ENCODE measurements at places on chromosomes 7 and 10. TPM values are rescaled to one million over a fixed set of nuclear protein-coding genes. Genes with fewer than 3 reads are reported as not detected.

DNA sequence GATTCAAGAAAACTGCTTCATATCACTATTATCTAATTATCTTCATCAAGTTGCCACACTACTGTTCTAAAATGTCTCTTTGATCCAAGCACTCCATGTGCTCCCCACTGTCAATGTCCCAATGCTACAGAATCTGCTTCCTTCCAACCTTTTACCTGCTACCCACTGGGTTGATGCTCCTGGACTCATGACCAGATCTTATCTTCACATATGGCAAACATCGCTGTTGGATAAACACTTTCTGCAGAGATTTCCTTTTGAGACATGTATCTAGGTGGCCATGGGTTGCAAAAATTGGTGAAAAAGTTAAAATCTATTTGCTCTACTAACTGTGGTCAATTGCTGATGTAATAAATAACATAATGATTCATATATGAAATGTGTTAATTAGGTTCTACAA, 24.5 kb upstream of the SEMA3C start:
- DNase-seq, result no peak

DNA sequence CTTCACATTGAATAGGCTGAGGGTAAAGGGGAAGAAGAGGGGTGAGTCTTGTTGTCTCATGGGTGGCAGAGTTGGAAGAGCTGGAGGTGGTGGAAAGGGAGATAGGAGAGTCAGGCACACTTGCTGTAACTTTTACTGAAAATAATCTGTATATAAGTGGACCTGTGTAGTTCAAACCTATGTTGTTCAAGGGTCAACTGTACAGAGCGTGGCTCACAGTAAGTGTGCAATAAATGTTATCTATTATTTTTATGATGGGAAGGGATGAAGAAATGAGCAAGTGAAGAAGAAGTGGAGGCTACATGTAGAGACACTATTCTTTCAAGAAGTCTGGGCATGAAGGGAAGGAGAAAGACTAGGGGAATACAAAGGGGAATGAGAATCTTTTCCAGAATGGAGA, 71.5 kb upstream of the FAM133B start:
- no peak for DNase-seq

- no peak for DNase-seq
Measured at GRCh38 chr7:5491251-5492019, 67.8 kb upstream of the TNRC18 start.

GRCh38 chr10:24343686-24344085, 134.7 kb downstream of the KIAA1217 start:
- no peak for DNase-seq

DNA sequence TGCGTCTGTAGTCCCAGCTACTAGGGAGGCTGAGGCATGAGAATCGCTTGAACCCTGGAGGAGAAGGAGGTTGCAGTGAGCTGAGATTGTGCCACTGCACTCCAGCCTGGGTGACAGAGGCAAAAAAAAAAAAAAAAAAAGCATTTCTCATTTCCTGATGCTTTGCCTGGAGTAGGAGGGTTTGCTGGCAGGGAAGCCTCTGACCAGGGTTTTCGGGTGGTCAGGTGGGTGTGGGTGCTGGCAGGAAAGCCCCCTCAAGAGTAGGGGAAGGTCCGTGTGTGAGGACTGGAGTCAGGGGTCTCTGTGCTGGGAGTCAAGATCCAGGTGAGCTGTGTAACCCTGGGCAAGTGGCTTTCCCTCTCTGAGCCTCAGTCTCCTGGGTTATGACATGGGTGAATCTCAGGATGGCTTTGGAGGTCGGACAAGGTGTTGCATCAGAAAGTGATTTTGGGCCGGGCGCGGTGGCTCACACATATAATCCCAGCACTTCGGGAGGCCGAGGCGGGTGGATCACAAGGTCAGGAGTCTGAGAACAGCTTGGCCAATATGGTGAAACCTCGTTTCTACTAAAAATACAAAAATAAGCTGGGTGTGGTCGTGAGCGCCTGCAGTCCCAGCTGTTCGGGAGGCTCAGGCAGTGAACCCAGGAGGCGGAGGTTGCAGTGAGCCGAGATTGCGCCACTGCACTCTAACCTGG, 3.2 kb downstream of the AMZ1 start:
- no peak for DNase-seq

- DNase-seq, result no peak
Measured at GRCh38 chr10:122878799-122879338, 512 bp downstream of the FAM24B start.

- DNase-seq, result no peak
Measured at GRCh38 chr7:1536743-1537534, 6.4 kb downstream of the MAFK start.

GRCh38 chr10:88544140-88544870, 38.8 kb downstream of the RNLS start:
- no peak for DNase-seq

- DNase-seq, result no peak
Measured at GRCh38 chr10:80152820-80153219, 20.3 kb downstream of the PLAC9 start.

DNA sequence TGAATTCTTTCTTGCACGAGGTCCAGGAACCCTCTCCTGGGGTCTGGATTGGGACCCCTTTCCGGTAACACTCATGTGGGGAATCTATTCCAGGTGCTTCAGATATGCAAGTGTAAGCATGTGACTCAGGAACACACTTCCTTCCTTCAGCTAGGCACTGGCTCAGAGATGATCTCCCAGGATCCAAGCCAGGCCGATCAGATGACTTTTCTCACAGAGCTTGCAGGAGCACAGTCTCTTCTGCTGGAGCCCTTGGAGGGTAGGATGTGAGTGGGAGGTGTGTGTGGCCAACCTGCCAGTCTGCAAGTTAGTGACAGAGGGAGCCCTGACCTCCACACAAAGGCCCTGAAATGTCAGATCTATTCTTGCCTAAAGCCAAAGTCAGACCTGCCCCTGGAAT, 108.3 kb downstream of the CPXM2 start:
- DNase-seq, result no peak

DNA sequence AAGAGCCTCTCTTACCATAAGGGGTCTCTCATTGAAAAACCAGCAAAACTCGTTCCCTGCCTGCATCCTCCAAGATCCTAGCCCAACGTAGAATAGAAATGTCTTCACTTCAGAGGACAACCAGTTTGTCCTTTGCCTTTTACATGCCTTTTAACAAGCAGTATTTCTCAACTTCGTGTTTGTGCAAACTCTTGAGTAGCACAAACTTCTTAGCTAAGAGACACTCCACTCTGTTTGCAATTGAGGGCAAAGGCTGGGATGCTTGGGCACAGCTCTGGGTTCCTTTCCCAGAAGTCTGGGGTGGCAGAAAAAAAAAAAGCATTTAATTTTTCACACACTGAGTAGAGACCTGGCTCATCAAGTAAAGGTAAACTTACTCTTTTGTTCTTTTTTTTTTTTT, 19.5 kb upstream of the KCTD7 start:
- no peak for DNase-seq

DNA sequence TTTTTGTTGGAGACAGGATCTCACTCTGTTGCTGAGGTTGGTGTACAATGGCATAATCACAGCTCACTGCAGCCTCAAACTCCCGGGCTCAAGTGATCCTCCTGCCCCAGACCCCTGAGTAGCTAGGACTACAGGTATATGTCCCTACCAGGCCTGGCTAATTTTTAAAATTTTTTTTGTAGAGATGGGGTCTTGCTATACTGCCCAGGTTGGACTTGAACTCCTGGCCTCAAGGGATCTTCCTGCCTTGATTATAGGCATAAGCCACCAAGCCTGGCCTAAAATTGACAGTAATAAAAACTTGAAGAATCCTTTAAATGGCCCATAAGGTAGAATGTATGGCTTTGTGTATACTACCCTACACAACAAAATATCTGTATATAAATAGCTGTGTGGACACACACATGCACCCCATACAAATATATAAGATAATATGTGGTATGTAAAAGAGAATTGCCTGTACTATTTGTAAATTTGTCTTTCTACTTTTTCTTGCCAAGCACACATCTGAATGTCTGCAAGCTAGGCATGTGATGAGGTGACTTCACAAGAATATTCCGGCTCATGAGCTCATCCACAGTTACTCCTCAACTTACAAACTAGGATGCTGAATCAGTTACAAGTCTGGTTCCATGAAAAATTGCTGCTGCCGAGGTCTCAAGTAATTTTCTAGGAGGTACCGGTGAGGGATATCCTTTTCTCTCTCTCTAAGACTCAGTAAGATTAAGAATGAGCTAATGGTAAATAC, 26.6 kb downstream of the POLR3A start:
- DNase-seq, result no peak

DNA sequence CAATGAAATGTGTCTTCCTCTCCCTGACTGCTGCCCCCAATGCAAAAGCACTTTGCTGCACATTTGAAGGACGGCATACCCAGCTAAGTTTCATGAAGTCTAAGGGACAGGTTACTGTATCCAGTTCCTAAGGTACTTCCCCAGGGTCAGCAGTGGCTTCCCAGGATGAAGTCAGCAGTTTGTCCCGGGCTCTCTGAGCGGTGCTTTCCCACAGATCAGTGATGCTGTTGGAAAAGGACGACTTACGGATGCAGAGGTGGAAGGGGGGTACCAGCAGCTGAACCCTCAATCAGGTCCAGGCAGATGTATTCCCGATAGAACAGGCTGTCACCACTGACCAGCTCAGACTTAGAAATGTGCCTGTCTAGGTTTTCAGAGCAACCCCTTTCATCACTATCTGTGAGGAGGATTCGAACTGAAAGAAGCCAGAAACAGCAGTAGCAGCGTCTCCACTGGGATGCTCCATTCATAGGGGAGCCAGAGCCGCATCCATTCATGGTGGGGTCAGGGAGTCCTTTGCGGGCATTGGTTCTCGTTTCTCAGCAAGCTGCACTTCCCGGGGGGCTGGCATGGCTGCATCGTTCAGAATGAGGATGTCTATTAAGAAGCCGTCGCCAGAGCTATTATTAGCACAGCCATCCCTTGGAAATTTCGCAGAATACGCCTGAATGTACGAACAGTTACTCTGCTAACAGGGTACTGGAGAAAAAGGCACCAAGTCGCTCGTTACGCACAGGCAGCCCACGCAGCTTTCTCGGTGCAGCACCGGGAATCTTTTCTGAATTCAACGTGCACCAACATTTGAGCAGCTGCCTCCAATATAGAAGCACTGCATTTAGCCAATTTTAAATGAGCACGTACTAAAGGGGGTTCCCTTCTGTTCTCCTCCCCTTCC, 303.7 kb downstream of the PRPF18 start:
- no peak for DNase-seq

DNA sequence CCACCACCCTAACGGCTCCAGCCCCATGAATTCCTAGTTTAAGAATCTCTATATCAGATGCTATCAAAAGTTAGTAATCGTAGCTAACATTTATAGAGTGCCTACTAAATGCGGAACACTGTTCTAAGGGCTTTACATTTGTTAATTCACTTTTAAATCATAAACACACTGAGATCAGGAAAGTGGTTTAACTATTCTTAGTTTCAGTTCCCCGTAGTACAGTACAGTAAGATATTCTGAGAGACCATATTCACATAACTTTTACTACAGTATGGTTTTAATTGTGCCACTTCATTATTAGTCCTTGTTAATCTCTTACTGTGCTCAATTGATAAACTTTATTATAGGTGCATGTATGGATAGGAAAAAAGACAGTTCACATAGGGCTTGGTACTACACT, 22.5 kb downstream of the SYPL1 start:
- DNase-seq, result no peak

DNA sequence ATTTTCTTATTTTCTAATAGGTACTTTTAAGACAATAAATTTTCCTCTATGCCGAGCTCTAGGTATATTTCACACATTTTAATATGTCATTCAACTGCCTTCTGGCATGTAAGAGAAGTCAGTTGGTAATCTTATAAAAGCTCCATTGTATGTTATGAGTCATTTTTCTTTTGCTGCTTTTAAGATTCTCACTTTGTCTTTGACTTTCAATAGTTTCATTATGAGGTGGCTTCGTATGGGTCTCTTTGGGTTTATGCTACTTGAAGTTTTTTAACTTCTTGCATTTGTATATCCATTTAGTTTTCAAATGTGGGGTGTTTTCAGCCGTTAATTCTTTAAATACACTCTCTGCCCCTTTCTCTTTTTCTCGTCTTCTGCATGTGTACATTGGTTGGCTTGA, 80.5 kb downstream of the ABCA13 start:
- no peak for DNase-seq

DNA sequence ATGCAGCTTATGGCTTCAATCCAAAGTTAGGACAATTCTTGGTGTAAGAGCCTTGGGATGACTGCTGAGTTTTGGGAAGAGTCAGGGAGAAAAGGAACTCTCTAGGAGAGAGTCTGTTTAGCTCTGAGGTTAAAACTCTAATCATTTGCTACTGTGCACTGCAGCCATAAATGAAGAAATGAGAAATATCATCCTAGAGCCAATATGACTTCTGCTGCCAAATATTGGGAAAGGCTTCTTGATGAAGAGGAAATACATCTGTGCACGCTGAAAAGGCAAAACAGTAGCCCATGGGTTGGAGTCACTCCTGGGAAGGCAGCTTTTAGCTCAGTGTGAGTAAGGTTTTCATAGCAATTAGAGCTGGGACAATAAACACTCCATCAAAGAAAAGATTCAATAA, 308.8 kb downstream of the SFMBT2 start:
- no peak for DNase-seq

- DNase-seq, result no peak
Measured at GRCh38 chr7:115748123-115748738, 282.3 kb downstream of the TFEC start.

DNA sequence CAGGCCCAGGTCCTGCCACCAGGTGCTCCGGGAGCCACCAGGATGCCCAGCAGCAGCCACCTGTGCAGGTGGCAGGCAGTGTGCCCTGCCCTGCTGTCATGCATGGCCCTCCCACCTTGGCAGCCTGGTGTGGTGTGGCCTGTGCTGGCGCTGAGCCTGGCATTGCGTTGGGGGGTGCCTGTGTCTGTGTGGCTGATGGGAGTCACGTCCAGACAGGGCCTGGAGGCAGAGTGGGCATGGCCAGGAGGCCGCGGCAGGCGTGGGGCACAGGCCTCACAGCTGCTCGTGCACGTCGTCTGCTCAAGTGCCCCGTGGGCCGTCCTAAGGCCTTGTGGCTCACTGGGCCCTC, 8.7 kb downstream of the TTYH3 start:
- DNase-seq, result no peak

OPN1SW gene
- total RNA-seq, result not detected

PALD1 gene
- total RNA-seq, result 2.1 TPM

SLC29A4 gene
- total RNA-seq, result 1.8 TPM

DDC gene
- 0.35 TPM for total RNA-seq

ARPC1B gene
- total RNA-seq, result 248 TPM

AGMO gene
- not detected for total RNA-seq

Measured in activated CD4-positive, alpha-beta T cell treated with anti-CD3 and anti-CD28 coated beads, Interleukin-2, amount 10 ng/mL, durations not matched to agents 24 days and 14 days (primary cell).